ENCODE measurements at places on chromosomes 6 and 20. TPM values are rescaled to one million over a fixed set of nuclear protein-coding genes. Genes with fewer than 3 reads are reported as not detected.

Gene ZC3H12D
- 0.30 TPM for total RNA-seq

Gene LHFPL5
- 0.71 TPM for total RNA-seq

- DNase-seq, result no peak
- H3K36me3 ChIP-seq, result no peaks in the 10 kb centered on the region
- no peak overlapping the region for H3K27ac ChIP-seq
Measured at GRCh38 chr6:18406955-18407749, 20.0 kb downstream of the RNF144B start.

Gene C6orf89
- total RNA-seq, result 32.9 TPM

GRCh38 chr6:148776321-148777308 lies 29.8 kb downstream of the UST start:
- no peak for DNase-seq
- H3K4me3 ChIP-seq, result no peak overlapping the region
- no peak overlapping the region for H3K27ac ChIP-seq
- H3K36me3 ChIP-seq, result no peaks in the 10 kb centered on the region
- peaks cover 6% of the 10 kb centered on the region for H3K4me1 ChIP-seq
- no peaks in the 10 kb centered on the region for H3K27me3 ChIP-seq

GRCh38 chr6:153989989-153990388 lies 49.1 kb upstream of the OPRM1 start:
- no peak for DNase-seq
- H3K36me3 ChIP-seq, result no peaks in the 10 kb centered on the region
- H3K4me1 ChIP-seq, result no peaks in the 10 kb centered on the region
- H3K4me3 ChIP-seq, result no peak overlapping the region
- peaks cover 14% of the 10 kb centered on the region for H3K27me3 ChIP-seq
- H3K27ac ChIP-seq, result no peak overlapping the region

Data from HCT116 (cell line).